ENCODE measurements at places on chromosomes 16 and 17.

GRCh38 chr17:43467981-43468581 lies 15.7 kb upstream of the DHX8 start:
- DNase-seq: peak; percentile 99

DNA sequence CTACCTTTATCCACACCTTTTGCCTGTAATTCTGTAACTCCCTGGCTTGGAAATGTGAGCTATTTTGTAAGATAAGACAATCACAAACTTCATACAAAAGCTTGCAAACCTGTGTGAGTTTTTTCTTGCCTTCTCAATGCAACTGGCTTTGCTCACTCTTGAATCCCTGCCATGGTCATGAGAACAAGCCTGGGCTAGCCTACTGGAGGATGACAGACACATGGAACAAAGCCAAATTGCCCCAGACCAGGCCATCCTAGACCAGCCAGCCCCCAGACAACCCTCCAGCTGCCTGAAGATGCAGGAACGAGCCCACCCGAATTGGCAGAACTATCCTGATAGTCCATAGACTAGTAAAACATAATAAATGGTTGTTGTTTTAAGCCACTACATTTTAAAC lies 466.6 kb upstream of the ERCC4 start:
- peak; percentile 6 for DNase-seq

GRCh38 chr16:4520913-4521312 lies 17.7 kb downstream of the CDIP1 start:
- no peak for DNase-seq

DNA sequence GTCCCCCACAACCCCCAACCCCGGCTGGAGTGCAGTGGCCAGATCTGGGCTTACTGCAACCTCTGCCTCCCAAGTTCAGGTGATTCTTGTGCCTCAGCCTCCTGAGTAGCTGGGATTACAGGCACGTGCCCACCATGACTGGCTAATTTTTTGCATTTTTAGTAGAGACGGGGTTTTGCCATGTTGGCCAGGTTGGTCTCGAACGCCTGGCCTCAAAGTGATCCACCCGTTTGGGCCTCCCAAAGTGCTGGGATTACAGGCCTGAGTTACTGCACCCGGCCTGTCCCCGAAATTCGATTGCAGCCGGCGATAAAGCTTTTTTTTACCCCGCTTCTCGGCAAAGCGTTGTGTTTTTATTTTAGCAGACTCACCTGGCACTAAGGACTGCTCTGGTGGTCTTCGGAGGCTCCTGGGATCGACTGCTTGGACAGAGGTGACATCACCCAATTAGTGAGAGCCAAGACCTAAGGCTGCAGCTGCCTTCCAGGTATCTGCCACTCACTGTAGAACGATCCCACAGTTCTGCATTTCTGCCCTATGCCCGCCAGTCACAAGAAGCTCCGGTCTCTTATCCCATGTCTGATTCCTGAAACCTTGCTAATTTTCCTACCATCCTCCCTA lies 82.2 kb upstream of the ARL4D start:
- DNase-seq: no peak

- no peak for DNase-seq
Observed at GRCh38 chr16:7482032-7482431, 149.4 kb downstream of the RBFOX1 start.

DNA sequence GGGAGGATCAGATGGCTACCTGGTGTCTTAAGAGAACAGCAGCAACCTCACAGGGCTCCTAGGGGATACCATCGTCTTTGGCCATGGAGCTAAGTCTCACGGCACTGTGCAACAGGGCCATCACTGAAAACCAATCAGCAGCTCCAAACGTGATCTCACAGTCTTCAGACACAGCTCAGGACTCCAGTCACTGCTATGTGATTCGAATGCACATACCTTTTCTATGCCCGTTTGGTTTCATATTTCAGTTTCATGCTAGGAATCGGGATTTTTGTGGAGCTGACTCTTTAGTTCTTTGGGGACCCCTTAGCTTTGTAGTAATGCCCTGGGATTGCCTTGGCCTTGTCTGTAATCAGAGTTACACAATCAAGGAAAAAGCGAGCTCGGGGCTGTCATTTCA lies 162.8 kb upstream of the CDH11 start:
- DNase-seq: no peak

- DNase-seq: no peak
Observed at GRCh38 chr17:71168053-71168741, 952.6 kb upstream of the SOX9 start.

DNA sequence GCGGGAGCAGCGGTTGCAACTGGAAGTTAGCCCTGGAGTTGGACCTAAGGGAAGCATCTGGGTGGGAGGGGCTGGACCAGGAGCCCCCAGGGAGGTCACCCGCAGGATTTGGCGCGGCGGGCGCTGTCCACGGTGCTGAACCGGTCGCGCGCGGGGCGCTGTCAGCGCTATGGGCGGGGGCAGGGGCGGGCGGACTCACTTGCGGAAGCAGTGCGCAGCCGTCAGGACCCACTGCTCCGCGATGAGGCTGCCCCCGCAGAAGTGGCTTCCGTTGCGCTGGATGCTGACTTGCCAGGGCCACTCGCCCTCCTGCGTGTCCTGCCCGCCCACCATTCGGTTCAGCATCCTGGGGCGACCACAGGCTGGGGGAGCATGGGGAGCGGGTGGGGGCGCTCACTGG lies 4.5 kb downstream of the PRSS27 start:
- peak; percentile 62 for DNase-seq

DNA sequence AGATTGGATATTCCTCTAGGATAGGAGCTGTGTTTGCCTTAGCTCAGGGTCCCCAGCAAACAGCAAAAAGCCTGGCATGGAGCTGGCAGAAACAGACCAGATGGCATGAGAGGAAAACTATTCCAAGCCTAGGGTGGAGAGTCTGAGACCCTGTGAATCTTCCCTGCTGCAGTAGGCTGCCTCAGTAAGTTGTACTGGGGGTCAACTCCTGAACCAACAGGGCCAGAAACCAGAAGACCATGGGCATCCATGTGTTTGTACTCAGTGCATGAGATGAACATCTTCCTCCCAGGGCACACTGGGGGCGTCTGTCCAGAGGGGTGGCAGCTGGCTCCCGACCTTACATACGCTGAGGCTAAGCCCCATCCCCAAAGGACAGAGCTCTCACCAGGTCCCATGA lies 214.4 kb downstream of the C16orf78 start:
- no peak for DNase-seq

GRCh38 chr17:42133461-42134041 lies 10.9 kb downstream of the HSPB9 start:
- peak; percentile 6 for DNase-seq

- DNase-seq: no peak
Observed at GRCh38 chr17:2931876-2932275, 131.5 kb downstream of the OR1D5 start.

DNA sequence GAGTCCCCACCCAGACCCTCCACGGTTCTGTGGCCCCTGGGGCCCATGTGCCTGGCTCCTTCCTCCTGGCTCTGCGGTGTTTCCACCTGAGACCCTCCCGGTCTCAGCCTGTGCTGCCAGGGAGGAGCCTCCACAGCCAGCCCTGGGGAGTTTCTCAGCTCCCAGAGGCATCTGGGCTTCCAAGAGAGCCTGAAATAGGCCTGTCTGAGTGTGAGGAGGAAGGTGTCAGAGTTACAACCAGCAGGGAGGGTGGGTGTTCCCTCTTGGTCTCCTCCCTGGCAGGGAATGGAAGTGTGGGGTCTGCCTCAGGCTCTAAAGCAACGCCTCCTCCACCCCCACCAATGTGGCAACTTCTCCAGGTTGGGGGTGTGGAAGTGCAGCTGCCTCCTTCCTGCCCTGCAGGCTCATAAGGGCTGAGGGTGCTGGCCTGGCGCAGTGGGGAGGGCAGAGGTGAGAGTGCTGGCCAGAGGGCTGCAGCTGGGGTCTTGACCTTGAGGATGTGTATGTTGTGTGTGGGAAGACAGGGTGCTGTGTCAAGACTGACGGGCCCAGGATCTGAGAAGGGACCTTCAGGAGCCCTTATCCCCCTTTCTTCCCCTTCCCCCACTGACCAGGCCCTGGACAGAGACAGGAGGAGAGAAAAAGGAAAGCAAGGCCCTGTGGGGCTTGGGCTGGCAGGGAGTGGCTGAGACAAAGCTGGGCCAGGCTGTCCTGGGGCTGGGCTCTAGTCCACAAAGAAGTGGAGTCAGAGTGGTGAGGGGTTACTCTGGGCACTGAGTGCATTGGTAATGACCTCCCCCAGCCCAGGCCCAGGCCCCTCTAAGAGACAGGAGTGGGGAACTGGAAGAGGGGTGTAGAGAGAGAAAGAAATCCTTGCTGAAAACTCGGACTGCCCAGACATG lies 2.4 kb downstream of the CYGB start:
- DNase-seq: no peak

DNA sequence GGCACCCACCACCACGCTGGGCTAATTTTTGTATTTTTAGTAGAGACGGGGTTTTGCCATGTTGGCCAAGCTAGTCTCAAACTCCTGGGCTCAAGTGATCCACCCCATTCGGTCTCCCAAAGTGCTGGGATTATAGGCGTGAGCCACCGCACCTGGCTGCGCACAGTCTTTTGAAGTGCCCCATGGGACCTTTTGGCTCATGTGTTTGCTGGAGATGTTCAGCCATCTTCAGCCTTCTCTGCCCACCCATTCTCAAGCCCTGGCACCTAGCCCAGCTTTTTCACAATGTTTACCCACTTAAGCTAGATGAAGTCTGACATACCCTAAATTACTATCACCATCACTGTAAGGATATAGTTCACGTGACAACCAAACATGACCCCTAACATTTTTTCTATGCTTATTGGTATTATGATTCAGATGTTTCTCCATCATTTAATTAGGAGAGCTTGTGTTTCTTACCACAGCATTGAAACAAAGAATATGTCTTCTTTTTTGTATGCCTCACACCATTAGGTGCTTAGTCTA lies 32.3 kb downstream of the PECAM1 start:
- peak; percentile 28 for DNase-seq

GRCh38 chr17:45149669-45150664 lies 1.7 kb downstream of the HEXIM1 start:
- peak; percentile 69 for DNase-seq

DNA sequence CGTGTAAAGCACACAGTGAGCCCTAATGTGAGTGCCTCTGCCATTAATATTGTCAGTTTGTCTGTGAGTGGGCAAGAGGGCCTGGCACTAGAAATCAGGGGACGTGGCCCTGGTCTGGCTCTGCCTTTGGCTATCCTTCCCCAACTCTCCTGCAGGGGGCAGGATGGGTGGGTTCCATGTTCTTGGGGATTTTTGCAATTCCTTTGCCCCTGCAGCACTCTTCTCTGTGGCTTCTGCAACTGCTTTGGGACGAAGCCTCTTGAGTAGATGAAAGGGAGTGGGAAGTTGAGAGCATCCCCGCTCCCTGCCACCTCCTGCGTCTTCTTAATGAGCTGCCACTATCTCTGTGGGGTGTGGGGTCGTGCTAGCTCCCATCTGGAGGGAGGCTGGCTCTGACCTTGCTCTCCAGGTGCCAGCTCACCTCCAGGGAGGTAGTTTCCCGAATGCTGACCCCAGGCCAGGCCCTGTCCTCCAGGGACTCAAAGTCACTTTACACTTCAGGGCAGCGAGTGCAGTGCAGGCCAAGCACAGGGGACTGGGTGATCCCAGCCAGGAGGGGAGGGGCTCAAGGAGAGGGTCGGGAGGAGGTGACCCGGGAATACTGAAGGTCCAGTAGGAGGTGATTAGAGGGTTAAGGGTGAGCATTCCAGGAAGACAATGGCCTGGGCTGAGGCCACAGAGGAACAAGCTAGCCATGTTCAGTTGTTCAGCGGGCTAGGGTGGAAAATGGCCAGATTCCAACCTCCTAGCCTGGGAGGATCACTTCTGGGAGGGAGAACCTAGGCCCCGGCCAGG lies 121.0 kb upstream of the NLRP1 start:
- DNase-seq: peak; percentile 21

DNA sequence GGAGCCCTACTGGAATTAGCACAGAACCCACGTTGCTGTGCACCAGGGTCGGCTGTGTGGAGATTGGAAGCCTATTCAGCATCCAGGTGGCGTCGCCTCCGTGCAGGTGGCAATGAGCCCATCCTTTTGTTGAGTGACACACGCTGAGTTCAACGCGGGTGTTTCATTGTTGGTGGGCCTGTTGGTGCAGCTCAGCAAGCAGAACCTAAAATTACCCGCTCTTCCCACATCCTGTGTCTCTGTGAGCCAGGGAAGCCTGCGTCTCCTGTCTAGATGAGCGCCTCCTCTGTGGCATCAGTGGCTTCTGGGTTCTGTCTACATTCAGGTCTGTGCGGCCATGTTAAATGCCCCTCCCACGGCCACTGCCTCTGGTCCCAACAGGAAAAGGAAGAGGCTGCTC lies 14.5 kb downstream of the CD2BP2 start:
- no peak for DNase-seq

GRCh38 chr16:89826531-89827382 lies 1.5 kb upstream of the SPIRE2 start:
- no peak for DNase-seq

DNA sequence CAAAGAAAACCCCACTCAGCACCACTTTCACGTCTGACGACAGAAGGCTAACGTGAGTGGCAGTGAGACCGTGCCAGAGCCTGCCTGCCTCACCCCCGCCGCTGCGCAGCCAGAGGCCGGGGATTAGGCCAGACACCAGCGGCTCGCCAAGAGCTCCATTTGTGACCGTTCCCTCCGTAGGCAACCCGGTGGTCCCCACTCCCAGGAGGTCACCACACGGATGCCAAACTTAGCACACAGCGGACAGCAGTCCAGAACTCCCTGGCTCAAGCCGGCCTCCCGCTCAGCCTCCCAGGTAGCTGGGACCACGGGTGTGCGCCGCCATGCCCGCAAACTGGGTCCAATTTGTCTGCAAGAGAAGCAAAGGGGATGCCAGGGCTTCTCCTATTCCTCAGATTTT lies 104.6 kb downstream of the ANKRD11 start:
- no peak for DNase-seq

- no peak for DNase-seq
Observed at GRCh38 chr17:69093279-69093789, 32.6 kb upstream of the ABCA9 start.

DNA sequence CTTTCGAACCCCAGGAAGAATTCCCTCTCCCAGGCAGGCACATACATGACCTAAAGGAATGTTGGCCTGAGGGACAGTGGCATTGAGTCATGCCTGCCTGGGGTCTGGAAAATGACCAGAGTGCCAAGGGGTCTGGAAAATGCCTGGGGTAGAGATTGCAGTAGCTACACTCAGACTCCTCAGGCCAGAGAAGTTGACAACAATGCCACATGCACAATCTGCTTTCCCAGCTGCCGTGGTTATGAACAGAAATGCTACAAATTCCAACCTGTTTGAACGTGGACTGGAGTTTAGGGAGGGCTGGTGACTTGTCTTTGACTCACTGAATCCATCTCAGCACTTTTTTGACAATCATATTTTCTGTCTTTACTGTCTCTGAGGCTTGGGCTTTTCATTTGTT lies 250.0 kb downstream of the ABCC12 start:
- peak; percentile 45 for DNase-seq

GRCh38 chr17:50758524-50758923 lies 8.8 kb downstream of the ANKRD40CL start:
- no peak for DNase-seq

GRCh38 chr17:15341966-15342365 lies 569 bp upstream of the TEKT3 start:
- DNase-seq: no peak

All from EH (cell line).